ENCODE measurements at places on chromosomes 3 and 15.

DNA sequence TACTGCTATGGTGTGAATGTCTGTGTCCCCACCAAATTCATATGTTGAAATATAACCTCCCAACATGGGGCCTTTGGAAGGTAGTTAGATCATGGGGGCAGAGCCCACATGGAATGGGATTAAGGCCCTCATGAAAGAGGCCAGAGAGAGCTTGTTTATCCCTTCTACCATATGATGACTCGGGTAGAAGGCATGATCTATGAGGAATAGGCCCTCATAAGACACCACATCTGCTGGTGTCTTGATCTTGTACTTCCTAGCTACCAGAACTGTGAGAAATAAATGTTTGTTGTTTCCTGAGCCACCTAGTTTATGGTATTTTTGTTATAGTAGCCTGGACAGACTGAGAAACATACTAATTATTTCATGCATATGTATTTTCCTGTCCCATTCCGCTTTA is 51.9 kb downstream of the WWTR1 start:
- DNase-seq, result no peak

GRCh38 chr3:81658322-81658997 is 103.0 kb downstream of the GBE1 start:
- no peak for DNase-seq

DNA sequence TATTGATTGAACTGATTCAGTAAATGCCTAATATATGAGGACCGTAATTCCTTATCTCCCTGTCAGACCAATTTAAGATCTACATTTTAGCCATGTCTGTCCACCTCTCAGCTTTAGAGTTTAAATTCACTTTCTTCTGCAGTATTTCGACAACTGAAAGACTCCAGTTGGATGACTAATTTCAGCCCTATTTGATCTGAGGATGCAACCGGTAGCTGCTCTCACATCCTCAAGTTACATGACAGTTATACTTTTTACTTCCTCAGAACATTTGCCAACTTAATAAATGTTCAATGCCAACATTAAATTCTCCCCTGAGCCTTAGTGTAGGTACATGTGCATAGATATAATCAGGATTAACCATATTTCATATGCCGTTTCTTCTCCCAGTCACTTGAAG is 2.5 kb upstream of the HHLA2 start:
- no peak for DNase-seq

GRCh38 chr3:32876920-32877319 is 59.1 kb downstream of the TRIM71 start:
- no peak for DNase-seq

DNA sequence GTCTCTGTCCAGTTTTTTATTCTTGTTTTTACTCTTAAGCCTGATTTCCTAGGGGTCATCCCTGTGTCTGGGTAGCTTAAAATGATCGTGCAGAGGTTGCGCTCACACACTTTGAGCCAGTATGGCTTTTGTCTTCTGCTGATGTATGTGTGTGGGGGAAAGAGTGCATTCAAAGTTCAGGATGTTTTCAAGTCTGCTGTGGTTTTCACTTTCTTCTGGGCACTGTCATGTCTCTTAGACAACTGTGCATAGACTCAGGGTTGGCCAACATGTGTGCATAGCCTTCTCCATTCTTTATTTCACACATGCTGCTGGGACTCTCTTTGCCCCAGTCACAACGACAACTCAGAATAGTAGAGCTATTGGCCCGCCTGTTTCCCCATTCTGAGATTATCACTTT is 139.1 kb downstream of the WNT7A start:
- DNase-seq, result no peak

DNA sequence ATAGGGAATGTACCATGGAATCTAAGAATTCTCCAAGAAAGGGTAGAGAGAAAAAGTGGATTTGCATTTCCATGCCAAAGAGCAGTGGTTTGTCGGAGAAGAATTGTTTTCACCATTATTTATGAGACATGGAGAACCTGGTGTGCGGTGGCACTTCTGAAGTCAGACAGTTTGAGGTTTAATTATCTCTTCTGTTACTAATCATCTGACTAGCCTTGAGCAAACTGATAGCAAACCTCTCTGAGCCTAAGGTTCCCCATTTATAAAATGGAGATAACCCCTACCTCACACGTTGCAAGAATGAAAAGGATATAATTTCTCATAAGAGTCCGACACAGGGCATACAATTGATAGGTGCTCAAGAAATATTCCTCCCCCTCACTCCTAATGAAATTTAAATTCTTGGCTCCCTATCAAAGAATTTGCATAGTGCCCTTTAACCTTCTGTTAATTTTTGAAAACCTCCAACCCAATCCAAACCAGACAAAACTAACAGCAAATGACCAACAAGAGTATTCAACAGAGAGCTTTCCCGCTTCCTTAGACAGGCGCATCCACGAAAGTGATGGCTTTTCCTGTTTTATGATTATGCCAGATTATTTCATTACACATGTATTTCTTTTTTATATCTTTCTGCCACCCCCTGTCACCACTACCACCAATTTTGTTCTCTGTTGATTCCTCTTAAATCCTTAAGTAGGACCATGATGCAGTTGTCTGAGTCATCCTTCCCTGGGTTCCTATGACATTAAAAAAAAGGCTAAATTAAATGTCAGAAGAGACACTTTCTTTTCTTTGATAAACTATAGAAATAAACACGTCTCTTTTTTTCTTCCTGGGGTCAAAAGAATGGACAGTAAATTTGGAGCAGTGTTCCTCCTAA is 28.5 kb downstream of the TMEM212 start:
- no peak for DNase-seq

DNA sequence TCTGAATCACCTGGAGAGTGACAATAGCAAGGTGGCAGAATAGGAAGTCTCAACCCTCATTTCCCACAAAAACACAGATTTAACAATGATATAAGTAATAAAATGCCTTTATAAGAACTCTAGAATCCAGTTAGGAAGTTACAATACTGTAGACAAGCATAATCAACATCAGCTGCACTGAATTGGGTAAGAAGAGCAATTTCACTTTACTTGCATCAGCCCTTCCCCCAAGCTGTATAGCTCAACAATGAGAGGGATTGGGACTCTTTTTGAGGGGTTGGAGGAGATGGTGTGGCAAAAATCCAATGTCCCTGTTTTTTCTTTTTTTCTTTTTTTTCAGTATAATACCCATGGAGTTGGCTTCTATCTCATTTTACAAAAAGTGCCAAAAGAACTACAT is 63.1 kb downstream of the SERP1 start:
- no peak for DNase-seq

- peak; percentile 32 for DNase-seq
Observed at GRCh38 chr3:37963635-37964034, 27.0 kb upstream of the VILL start.

DNA sequence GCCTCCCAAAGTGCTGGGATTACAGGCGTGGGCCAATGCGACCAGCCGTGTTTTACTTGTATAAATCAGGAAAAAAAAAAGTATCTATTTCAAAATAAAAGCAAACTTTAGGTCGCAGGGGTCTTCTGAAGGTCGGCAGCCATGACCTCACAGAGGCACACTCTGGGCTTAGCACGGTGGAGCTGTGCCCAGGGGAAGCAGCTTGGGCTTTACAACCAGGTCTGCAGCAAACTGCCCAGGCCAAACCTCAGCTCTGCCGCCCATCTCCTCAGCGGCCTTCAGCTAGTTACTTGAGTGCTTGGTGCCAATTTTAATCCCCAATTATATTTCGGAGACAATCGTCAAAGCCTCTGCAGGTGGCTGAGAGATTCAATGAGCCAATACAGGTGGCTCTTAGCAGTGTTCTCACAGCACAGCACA is 30.1 kb downstream of the ZDHHC19 start:
- DNase-seq, result no peak

- DNase-seq, result peak; percentile 60
Observed at GRCh38 chr3:190862209-190863118, at the start of gene GMNC. TSS of gene GMNC (minus strand) at chr3:190862694. CDS start at chr3:190862615, 79 bp downstream.

DNA sequence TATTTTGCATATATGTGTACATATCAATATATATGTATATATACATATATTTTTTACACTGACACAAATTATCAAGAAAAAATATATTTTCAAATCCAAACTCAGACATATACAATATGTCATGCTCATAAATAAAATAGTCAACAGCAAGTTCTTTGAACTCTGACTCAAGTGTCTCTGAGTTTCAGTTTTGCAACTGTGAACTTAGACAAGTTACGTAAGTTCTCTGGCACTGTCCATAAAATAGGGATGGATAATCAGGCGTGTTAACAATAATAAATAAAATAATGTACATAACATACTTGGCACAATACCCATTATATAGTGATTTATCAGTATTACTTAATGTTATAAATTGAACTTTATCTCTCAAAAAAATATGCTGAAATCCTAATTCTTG is 12.1 kb upstream of the XRN1 start:
- no peak for DNase-seq

Data from kidney epithelial cell (primary cell).